ENCODE measurements at places on chromosomes 6 and 20.

- no peak for DNase-seq
Measured at GRCh38 chr6:115945306-115945705, 115.4 kb downstream of the FRK start.

- peak; percentile 54 for DNase-seq
Measured at GRCh38 chr6:14228571-14228970, 111.0 kb downstream of the CD83 start.

DNA sequence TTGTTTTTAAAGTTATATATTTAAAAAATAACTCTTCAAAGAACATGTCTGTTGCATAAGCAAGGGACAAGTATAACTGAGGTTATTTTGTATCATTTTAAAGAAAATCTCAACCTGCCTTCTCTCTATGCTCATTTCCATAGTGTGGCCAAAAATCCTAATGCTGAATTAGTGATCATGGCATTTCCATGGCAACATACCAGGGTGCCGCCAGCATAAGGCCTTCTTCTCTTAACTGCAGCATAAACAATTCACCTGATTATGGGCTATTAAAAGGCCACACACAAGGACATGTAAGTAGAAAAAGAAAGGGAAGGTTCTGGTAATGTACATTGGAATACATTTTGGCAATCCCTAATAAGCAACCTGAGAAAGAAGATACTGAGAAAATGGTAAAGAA, 95.1 kb upstream of the RNF217 start:
- DNase-seq: no peak

GRCh38 chr20:12306107-12306506, 388.4 kb downstream of the BTBD3 start:
- no peak for DNase-seq

DNA sequence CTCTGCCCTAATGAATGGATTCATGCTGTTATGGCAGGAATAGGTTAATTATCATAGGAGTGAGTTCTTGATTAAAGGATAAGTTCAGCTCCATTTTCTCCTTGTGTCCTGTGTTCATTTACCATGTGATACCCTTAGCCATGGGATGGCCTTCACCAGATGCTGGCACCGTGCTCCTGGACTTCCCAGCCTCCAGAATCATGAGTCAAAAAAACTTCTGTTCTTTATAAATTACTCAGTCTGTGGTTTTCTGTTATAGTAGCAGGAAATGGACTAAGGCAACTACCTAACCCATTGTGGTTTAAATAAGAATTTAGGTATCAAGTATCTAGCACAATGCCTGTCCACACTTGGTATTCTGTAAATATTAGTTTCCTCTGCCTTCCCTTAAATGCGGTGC, 223.5 kb downstream of the MEI4 start:
- no peak for DNase-seq

DNA sequence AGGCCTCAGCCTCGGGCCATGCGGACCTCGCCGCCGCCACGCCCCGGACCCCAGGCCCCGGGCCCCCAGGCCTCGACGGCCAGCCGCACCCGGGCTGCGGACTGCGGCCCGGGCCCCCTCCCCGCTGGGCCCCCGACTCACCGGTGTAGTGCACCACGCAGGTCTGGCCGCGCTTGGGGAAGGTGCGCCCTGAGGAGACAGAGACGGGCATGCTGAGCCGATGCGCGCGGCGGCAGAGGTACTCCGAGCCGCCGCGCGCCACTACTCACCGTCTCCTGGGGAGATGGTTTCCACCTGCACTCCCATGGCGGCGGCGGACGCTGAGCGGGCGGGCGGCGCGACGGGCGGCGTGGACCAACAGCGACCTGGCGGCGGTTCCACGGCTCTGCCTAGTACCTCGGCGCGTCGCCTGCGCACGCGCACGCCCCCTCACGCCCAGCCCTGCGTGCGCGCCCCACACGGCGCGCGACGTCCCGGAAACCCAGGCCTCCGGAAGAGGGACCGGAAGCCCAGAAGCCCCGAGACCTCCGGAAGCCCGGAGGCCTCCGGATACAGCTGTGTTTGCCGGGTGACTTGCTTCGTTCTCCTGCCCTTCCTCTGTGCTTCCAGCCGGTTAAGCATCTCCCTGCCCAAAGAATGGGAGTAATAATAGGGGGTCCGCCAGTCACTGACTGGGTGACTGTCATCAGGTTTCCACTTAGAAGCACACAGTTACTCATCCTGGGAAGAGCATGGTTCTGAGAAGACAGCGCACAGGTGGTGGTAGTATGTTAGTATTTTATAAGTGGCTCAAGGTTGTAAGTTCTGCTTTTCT, at the start of gene FKBP1A:
TSS of gene FKBP1A (minus strand) at position 362 of the 814 bp plus-strand sequence. CDS start at position 306, 56 bp downstream.
- DNase-seq: peak; percentile 74

- peak; percentile 27 for DNase-seq
Measured at GRCh38 chr6:149060300-149060984, 257.1 kb upstream of the TAB2 start.

GRCh38 chr6:139699911-139700310, 325.5 kb upstream of the CITED2 start:
- no peak for DNase-seq

DNA sequence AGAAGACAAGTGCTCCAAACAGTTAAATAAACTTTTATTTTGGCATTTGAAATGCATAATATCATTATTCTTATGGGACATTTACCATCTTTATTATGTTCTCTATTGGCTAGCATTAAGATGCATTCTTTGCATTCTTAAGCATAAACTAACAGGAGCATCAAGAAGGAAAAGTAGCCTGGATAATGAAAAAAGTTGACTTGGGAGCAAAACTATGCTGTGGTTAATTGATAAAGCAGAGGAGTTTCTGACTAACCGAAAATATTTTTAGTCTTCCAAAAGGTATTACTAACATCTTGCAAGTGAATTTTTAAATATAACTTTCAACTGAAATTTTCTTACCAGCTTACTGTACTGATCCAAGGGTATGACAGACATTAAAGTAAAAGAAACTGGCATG, 140.3 kb downstream of the FLRT3 start:
- no peak for DNase-seq

DNA sequence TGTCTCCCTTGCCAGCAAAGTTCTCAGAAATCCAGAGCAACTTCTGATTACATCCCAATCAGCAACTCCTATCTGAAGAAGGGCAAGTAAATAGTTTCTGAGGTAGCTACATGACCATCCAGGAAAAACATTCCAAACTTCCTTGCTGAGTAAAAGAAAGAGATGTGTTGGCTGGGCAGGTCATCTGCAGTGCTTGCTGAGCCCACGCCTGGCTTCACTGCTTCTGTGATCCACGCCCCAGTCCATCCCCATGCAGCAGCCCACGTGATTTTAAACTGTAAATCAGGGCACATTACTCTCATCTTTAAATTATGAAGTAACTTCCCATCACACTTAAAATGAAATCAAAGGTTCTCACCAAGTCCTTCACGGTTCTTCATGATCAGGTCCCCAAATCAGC, 603.6 kb downstream of the QKI start:
- DNase-seq: no peak

- DNase-seq: no peak
Measured at GRCh38 chr6:16725145-16725864, 36.0 kb downstream of the ATXN1 start.

DNA sequence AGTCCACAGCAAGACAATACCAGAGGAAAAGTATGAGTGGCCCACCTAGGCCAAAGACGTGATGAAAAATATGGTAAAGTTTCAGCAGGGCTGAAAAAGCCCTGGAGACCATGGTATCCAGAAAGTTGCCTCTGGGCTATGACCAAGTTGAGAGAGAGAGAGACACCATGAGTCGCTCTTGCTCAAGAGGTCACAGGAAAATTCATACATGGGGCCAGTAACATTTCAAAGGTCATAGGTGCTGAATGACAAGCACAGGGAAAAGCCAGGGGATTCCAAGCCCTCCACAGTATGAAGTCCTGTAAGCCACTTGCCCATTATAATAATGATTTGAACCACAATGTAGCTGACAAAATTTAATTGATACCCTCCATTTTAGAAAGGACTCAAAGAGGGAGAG, 657.7 kb upstream of the CITED2 start:
- DNase-seq: no peak

- no peak for DNase-seq
Measured at GRCh38 chr20:9130521-9130920, 61.6 kb downstream of the PLCB4 start.

GRCh38 chr6:113291751-113292445, 565.2 kb upstream of the MARCKS start:
- DNase-seq: no peak

DNA sequence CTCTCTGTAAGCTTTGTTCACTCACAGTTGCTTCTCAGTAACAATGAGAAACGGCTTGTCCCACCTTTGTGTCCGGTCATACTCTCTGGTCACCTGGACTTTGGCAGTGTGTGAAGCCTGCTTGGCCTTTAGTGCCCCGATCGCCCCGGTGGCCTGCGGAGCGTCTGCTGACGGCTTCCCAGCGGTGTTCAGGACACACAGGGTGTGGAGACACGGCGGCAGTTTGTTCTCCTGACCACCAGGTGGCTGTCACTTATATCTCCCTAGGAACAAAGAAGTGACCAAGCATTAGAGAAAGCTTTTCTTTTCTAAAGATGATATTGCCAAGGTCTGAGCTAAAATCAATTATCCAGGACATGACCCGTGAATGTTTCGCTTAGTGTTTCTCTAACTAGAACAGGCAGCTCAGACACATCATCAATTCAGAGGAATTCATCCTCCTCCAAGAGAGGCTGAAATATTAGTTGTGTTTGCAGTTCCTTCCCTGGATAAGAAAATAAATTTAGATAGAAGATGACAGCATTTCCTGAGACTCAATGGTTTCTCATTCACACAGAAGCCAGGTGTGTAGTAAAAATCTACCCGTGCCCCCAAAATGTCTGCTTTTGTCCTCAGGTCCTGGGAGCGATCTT, 167.4 kb upstream of the THBS2 start:
- no peak for DNase-seq

GRCh38 chr6:73624896-73625295, 28.9 kb downstream of the SLC17A5 start:
- no peak for DNase-seq

GRCh38 chr6:14796974-14797762, 448.7 kb upstream of the JARID2 start:
- DNase-seq: no peak

GRCh38 chr20:3863317-3863716, 16.7 kb downstream of the MAVS start:
- DNase-seq: no peak

- no peak for DNase-seq
Measured at GRCh38 chr20:36070451-36070850, 84.1 kb upstream of the EPB41L1 start.

GRCh38 chr6:78701407-78701806, 165.9 kb upstream of the IRAK1BP1 start:
- DNase-seq: no peak

GRCh38 chr6:139659711-139660110, 285.3 kb upstream of the CITED2 start:
- DNase-seq: no peak

DNA sequence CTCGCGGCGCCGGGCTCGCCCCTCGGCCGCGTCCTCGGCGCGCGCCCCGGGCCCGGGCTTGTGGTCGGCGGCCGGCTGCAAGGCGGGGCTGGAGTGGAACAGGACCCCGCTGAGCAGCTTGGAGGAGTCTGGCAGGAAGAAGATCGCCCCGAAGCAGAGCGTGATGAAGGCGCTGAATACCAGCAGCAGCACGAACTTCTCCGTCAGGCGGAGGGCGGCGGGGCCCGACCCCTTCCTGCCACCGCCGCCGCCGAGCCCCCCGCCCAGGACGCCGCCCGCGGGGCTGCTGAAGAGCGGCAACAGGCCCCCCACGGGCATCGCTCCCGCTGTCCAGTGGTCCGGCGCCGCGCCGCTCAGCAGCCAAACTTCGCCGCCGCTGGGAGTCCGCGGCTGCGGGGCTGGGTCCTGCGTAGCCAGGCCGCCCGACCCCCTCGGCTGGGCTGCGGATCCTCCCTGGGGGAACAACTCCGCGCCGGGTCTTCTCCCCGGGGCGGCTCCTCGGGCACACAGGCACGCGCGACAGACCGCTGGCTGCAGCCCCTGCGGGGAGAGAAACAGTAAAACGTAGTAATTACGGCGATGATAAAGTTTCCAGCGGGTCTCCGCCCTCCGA, 707 bp downstream of the MAN1A1 start:
- no peak for DNase-seq

DNA sequence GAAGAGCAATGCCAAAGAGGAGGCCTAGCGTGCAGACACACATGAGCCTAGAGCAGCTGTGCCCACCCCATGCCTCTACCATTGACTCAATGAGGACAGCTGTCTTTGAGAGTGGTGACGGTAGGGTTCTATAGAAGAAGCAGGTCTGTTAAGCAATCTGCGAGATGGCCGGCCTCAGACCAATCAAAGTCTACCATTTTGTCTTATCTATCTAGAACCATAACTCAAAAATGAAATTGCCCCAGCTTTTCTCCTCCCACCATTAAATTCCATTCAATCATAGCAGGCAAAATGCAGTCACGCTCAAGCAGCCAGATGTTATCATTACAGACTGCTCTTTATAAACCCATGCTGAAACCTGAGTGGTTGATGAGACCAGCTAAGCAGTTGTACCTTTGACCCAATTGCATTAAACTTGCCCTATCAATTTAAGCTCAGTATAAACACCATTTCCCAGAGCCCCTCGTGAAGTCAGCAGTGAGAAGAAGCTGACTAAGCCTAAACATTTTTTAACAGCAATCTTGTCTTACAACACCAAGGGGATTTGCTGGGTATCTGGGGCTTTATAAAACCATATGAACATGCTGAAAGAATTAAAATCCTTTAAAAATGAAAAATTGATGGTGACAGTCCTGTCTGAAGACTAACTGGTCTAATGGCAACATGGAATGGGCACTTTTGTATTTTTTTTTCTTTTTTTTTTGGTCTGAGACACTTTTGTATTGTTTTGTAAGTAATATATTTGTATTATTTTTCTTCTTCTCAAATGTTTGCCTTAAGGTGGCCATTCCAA, 57.5 kb downstream of the FOXC1 start:
- no peak for DNase-seq

DNA sequence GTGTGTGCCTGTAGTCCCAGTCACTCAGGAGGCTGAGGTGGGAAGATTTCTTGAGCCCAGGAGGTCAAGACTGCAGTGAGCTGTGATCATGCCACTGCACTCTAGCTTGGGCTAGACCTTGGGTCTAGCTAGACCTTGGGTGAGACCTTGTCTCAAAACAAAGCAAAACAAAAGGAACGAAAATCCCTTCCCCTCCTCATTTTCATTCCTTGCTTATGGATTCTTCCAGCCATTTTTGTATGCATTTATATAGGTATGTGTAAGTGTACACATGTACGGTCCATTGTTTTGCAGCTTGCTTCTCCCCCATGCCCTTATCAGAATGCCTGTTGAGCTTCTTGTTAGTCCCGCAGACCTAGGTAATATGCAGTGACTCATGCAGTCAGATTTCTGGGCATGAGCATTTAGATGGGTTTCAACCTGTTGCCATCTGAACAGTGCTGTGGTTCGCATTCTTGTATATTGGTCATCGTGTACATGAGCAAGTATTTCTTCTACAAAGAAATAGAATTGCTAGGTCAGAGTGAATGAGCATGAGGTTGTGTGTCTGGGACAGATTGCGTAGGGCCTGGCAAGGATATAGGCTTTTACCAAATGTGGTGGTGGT, 73.2 kb downstream of the ATRN start:
- no peak for DNase-seq

GRCh38 chr6:111651185-111652034, 45.7 kb upstream of the TRAF3IP2 start:
- DNase-seq: peak; percentile 92
